ENCODE measurements at places on chromosomes 4 and X.
A peak's percentile ranks its signal among the peaks of the same experiment; 100 is the strongest.

- DNase-seq, result no peak
Observed at GRCh38 chrX:15931362-15931761, 76.7 kb upstream of the AP1S2 start.

- peak; percentile 2 for DNase-seq
Observed at GRCh38 chrX:15882704-15883539, 28.3 kb upstream of the AP1S2 start.

DNA sequence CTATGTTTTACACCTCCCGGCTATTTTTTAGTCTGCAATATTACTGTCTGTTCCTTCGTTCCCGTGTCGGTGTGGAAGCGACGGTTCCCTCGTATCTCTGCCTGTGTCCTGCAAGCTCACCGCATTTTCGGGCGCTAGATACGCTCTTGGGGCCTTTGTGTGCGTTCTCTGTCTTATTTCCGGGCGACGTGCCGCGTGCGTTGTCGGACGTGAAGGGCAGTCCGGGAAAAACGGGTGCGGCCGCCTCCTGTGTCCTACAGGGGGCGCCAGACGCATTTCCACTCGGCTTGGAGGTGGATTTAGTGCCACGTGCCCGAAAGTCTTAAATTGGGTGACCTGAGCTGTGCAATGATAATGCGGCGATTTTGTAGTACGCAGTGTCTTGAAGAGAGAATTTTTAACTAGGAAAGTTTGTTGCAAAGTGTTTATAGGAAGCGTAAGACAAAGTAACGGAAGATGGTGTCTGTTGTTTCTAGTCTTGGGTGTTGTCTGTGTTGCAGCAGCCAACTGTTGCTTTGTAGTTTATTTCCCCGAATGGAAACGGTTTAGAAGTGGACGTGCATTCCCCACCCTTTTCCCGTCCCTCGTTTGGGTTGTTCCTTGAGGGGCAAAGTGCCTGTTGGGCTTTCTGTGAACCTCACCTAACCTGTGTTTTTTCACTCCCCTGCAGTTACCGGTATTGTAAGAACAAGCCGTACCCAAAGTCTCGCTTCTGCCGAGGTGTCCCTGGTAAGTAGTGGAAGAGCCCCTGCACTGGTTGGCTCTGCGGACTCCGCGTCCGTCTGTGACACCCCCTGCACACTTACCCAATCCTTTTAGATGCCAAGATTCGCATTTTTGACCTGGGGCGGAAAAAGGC lies 720 bp downstream of the RPL10 start:
- peak; percentile 88 for DNase-seq

DNA sequence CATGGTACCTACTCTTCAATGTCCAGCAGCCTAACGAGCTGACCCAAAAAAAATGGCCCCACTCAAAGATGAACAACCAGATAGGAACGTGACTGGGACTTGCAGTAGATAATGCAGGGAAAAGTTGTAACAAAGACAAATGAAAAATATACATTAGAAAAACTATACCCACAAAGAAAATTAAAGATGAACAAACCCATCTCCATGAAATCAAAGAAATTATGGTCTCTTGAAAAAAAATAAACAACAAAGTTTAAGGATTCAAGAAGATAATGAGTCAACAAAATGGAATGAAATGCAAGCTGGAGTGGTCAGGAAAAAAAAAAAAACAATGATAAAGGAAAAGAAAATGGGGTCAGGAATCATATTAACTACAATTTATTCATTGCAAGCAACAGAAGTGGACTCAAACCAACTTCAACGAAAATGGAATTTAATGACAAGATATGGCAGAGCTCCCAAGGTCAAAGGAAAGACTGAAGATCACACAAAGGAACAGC lies 309.8 kb upstream of the GALNT7 start:
- no peak for DNase-seq

DNA sequence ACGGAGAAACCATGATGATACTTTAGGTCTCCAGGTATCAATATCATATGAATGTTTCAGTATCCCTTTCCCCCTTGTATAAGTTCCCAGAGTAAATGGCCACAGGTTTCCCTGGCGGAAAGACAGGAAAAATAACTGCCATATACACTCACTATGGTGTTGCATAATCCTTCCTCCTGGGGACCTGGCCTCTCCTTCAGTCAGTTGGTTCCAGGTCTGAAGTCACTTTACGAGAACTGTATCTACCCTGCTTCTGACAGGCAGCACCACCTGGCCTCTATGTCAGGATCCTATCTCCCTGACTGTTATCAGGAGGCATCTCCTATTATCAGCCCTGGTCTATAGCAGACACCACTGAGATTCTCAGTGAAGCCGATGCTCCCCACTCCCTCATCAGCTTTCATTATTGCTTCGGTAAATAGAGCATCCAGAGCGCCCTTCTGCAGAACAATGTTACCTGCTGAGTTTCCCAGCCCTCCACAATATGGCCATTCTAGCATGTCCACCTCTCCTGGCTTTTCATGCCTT lies 22.6 kb downstream of the HAUS3 start:
- DNase-seq, result no peak

- DNase-seq, result no peak
Observed at GRCh38 chr4:182280436-182281111, 37.4 kb downstream of the TENM3 start.

DNA sequence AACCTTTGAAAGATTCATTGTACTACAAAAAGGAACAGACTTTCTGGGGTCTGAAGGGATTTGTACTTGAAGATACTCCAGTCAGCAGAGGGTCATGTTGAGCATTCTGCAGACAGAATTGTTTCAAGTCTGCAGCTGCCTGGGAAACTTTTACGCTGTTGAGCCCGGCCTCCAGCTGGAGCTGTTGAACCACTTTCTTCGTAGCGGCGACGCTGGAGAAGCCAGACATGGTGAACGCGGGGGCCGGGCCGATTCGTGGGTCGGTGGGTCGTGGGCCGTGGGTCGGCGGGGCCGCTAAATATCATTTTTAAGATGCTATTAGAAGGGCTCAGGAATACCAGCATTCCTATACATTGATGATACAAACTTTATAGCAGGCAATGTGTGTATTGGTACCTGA lies 12.0 kb upstream of the RTL9 start:
- no peak for DNase-seq

GRCh38 chr4:6258741-6259140 lies 10.9 kb upstream of the WFS1 start:
- no peak for DNase-seq

GRCh38 chrX:46716796-46717195 lies 42.1 kb downstream of the SLC9A7 start:
- no peak for DNase-seq

DNA sequence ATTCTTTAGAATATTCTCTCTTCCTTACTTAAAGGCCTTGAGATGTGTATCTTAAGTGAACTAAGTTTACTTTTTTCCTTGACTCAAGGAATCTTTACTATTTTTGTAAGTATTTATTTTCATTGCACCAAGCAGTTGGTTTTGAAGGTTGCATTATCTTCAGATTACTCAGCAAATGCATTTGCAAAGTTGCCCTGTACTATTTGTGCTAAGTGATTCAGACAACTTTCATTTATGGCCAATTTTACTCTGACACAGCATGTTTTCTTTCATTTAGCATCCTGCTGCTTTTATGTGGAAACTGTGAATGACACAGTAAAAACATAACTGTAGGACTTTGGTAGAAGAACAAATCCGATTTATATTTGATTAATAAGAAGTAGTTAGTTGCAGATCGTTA lies 191.0 kb downstream of the CCSER1 start:
- DNase-seq, result no peak

GRCh38 chrX:48498374-48498809 lies 10.4 kb upstream of the PORCN start:
- no peak for DNase-seq

DNA sequence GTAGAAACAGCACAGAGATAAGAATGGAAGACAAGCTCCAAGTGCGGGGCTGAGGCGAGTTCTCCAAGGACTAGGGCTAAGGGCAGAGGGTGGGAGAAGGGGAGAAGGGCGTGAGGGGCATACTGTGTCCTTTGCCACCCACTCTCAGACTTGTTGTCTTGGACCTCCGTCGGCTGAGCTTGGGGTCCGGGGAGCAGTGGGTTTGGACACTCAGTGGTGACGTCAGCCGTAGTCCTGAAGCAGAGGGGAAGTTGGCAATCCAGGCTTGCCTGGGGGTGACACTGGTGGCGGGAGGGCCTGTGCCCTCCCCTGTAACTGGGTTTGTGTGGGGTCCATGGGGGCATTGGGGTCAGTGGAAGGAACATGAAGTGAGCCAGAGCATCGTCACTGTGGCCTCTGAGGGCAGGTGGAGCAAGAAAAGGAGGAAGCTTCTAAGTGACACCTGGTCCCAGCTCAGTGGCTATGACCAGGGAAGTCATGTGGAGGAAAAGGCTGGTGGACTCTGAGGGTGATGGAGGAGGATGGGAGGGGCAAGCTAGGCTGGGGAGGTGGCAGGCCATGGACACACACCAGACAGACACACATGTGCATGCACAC lies 17.6 kb downstream of the CD99 start:
- DNase-seq, result no peak
